ENCODE measurements at places on chromosomes 2 and 18. TPM values are rescaled to one million over a fixed set of nuclear protein-coding genes. Genes with fewer than 3 reads are reported as not detected.

Gene CDK15
- not detected for total RNA-seq

- H3K4me1 ChIP-seq, result peaks cover 2% of the 10 kb centered on the region
- H3K27ac ChIP-seq, result peak overlapping the region; percentile 59
- peak; percentile 67 for DNase-seq
- no peaks in the 10 kb centered on the region for H3K36me3 ChIP-seq
Measured at GRCh38 chr2:636641-637405, 40.4 kb downstream of the TMEM18 start.

Gene TEKT4
- not detected for total RNA-seq

Gene UGT1A3
- not detected for total RNA-seq

Gene ZNF516
- total RNA-seq, result 8.0 TPM

- H3K4me3 ChIP-seq, result no peak overlapping the region
- no peak for DNase-seq
- H3K27me3 ChIP-seq, result no peaks in the 10 kb centered on the region
- H3K27ac ChIP-seq, result no peak overlapping the region
Measured at GRCh38 chr2:164719996-164720941, 99.0 kb upstream of the GRB14 start.

Gene OSBPL6
- 0.20 TPM for total RNA-seq

DNA sequence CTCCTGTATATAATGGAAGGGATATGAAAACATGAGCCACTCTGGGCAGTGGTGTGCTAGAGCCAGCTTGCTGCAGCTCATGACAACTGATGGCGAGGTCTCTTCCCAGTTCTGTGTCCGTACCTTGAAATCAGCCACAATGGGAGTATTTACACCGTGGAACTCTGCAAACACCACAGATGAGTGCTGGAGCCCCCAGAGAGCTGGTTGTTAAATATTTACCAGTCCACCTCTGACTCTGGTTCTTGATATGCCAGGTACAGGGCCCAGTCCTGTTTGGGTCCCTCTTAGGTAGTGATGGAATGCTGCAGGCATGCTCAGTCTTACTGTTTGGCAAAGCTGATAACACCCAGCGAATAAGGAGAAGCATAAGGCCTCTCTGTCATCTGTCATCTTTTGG, 116.1 kb upstream of the GLI2 start:
- DNase-seq, result no peak
- H3K4me3 ChIP-seq, result no peak overlapping the region
- no peaks in the 10 kb centered on the region for H3K4me1 ChIP-seq
- H3K36me3 ChIP-seq, result no peaks in the 10 kb centered on the region

Gene USP14
- total RNA-seq, result 57.0 TPM

DNA sequence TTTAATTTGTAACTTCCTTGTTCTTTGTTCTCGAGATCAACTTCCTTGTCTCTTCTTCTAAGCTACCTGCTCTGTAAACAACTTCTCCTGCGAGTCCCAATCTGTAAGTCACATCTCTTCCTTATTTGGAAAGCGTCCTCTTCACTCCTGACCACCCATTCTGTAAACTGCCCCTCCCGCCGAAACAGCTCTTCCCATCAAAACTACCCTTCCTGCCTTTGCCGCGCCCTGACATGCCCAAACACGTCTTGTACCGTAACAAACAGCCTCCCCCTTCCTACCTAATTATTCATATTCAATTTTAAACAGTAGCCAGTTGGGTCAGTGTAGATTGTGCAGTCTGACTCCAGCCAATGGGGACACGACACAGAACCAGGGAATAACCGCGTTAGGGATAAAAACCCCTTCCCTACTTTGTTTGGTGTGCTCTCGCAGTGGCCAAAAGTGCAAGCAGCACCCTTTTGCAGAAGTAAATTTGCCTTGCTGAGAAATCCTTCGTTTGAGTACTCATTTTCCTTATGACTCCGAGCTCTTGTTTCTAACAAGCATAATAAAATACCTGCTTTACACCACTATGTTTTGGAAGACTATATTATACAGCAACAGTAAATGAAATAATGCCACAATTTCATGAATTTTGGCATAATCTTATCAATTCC, 39.8 kb downstream of the PIAS2 start:
- DNase-seq, result no peak
- H3K36me3 ChIP-seq, result peaks cover 52% of the 10 kb centered on the region
- H3K27me3 ChIP-seq, result no peaks in the 10 kb centered on the region
